Fibroblast of skin of left quadriceps (primary cell): ENCODE measurements at places on chromosomes 5 and 9.

- no peak for DNase-seq
These were observed 48.7 kb upstream of the PSD2 start for GRCh38 chr5:139746691-139747582.

GRCh38 chr5:149060325-149060724 lies 2.5 kb downstream of the SH3TC2 start:
- no peak for DNase-seq

DNA sequence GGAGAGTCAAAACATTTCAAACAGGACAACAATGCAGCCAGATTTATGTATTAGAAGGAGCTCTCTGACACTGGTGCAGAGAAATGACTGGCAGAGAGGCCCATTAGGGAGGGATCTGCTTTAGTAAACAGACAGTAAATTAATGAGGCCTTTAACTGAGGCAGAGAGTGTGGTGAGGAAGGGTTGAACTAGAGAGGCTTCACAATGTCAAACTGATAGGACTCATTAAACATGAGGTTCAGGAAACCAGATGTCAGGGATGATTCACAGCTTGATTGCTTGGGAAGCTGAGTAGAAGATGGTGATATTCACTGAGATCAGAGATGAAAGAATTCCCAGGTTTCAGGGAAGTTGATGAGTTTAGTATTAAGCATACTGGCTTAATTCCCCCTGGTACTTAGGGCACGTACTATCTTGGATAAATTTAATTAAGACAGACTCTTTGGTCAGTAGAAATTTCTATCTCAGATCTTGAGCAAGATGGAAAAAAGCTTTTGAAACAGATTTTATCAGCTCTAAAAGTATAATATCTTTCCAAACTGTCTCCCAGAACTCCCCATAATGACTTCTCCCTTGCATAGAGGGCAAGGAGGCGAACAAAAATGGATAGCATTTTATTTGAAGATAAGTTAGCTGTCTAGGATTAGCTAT lies 8.6 kb upstream of the MUSK start:
- DNase-seq, result peak; percentile 39

- peak; percentile 39 for DNase-seq
These were observed 1.7 kb upstream of the POMT1 start for GRCh38 chr9:131500939-131501541.

GRCh38 chr5:163260961-163261360 lies 176.4 kb upstream of the CCNG1 start:
- DNase-seq, result no peak

- DNase-seq, result peak; percentile 70
These were observed 21.8 kb upstream of the PPP2CA start for GRCh38 chr5:134247428-134248224.

GRCh38 chr5:126924331-126925033 lies 105.9 kb downstream of the MARCHF3 start:
- DNase-seq, result no peak

DNA sequence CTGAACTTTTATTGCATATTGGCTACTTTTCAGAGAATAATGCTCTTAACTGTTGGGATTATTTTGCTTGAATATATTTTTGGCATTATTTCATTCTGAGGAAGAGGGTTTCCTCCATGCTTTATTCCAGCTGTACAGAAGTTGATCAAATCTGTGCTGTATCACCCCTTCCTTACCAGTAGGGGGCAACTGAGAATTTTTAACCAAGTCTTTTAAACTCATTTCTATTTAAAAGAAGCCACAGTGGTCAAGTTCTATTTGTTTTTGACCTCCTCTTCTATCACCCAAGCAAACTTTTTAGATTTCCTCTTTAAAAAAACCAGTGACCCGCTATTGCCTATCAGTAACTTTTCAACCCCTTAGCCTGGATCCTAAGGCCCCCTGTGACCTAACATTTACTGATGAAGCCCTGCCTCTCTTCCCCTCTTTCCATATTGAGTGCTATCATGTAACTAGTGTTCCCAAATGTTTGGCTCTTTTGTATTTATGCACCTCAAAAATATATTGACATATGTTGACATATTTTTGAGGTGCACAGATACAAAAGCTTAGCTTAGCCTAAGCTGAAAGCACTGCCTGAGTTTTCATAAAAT lies 80.6 kb downstream of the FBXO4 start:
- peak; percentile 10 for DNase-seq

GRCh38 chr5:35230038-35230611 lies at the start of gene PRLR:
Gene PRLR, minus strand, starts transcription at chr5:35230487. Its CDS starts 140,867 bp downstream, at chr5:35089620.
- no peak for DNase-seq

GRCh38 chr9:2741441-2742158 lies 24.3 kb downstream of the KCNV2 start:
- no peak for DNase-seq

DNA sequence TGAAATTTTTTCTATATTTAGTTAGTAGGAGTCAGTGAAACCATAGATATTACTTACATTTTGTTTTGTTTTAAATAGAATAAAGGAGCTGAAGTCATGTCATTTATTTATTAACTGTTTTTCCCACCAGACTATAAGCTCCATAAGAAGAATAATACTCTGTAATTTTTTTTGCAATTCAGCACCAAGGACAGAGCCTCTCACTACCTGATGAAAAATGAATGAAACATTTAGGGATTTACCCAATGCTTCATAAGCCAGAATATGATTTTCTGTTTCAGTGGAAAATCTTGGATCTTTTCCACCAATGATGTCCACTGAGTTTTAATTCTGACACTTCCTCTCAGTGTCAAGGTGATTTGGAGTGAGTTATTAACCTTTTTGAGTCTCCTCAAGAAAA lies 624.9 kb upstream of the GRAMD2B start:
- peak; percentile 32 for DNase-seq

DNA sequence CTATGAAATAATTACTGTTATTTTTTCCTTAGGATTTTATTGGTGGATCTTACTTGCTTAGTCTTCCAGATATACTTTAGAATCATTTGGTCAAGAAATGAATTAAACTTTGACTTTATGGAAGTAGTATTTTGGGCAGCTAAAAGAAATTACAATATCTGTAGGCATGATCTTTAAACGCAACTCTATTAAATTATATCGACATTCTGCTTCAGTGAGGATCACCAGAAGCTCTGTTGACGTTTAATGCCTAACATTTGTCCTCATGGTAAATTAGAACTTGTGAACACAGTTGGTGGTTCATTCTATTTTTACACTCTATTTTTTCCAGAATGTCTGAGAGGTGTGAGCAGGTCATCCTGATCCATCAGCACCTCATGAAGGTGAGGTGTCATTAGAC lies 211.6 kb downstream of the TMEM167A start:
- no peak for DNase-seq

- DNase-seq, result peak; percentile 61
These were observed 33.5 kb upstream of the EBF1 start for GRCh38 chr5:159133041-159133741.

GRCh38 chr9:79215821-79216220 lies 355.9 kb upstream of the TLE4 start:
- no peak for DNase-seq

DNA sequence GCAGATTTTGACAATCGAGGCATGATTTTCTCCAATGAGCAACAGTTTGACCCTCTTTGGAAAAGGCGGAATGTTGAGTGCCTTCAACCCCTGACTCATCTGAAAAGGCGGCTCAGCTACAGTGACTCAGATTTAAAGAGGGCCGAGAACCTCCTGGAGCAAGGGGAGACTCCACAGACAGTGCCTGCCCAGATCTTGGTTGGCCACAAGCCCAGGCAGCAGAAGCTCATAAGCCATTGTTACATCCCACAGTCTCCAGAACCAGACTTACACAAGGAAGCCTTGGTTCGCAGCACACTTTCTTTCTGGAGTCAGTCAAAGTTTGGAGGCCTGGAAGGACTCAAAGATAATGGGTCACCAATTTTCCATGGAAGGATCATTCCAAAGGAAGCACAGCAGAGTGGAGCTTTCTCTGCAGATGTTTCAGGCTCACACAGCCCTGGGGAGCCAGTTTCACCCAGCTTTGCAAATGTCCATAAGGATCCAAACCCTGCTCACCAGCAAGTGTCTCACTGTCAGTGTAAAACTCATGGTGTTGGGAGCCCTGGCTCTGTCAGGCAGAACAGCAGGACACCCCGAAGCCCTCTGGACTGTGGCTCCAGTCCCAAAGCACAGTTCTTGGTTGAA lies 13.6 kb downstream of the PTPDC1 start:
- DNase-seq, result peak; percentile 70

- no peak for DNase-seq
These were observed 51.6 kb downstream of the ALG2 start for GRCh38 chr9:99169982-99170761.

- DNase-seq, result no peak
These were observed 13.9 kb upstream of the COL5A1 start for GRCh38 chr9:134627417-134628353.

DNA sequence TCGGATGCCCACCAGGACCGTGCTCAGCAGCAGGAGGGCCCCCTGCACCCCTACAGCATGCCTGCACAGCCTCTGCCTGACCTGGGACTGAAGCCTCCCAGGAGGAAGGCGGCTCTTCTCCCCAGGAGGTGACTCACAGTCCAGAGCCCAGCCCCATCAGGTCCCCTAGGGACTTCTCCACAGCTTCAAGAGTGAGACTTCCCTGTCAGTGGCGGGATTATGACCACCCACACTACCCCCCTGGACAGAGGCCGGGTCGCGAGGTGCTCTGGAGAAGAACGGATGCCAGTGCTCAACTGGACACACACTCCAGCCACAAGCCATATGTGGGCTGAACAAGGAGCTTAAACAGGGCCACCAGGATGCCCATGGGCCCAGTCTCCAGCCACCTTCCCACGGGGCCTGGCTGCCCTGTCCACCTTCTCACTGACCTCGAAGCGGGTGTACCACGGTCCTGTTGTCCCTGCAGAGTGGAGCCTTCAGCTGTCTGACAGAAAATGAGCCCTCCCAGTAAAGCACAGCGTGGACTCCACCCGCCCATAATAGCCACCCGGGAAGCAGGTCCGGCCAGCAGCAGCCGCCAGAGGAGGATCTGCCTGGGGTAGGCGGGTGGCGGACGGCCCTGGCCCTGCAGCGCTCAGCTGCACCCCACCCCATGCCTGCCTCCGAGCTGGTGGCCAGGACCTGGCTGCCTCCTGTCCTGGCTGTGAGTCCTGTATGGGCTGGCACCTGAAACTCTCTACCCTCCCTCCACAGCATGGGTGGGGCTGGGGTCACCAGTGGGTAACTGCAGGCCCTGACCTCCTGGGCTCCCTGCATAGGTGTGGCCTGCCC lies 54.7 kb downstream of the SEMA4D start:
- peak; percentile 23 for DNase-seq

- DNase-seq, result peak; percentile 87
These were observed 296.7 kb downstream of the HINT1 start for GRCh38 chr5:130868186-130868840.

DNA sequence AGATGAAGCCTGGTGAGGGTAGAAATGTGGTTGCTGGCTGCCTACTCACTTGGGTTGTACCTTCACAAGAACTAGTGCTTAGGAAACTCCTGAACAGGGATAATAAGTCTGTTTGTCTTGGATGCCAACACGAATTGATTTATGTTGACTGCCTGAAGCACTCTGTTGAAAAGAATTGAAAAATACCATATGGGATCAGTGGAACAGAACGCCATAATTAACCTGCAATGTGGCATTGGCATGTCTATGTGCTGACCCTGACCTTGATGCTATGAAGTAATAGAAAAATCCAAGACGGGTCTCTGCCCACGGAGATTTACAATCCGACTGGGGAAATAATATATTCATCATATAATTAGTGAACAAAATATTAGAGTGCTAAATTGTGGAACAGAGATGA lies 10.5 kb downstream of the LIX1 start:
- DNase-seq, result no peak

DNA sequence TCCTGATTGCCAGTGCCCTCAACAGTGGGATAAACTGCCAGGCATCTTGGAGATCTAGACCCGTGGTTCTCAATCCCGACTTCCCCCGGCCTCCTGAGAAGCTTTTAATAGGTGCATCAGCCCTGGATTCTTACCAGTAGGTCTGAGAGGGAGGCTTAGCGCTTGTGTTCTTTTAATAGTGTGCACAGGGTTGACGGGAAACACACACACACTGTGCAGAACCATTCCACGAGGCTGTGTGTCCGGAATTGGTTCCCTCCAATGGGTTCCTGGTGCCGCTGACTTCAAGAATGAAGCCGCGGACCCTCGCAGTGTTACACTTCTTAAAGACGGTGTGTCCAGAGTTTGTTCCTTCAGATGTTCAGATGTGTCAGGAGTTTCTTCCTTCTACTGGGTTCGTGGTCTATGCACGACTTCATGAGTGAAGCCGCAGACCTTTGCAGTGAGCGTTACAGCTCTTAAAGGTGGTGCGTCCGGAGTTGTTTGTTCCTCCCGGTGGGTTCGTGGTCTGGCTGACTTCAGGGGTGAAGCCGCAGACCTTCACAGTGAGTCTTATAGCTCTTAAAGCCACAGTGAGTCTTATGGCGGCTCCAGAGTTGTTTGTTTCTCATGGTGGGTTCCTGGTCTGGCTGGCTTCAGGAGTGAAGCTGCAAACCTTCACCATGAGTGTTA lies 46.6 kb upstream of the PRSS3 start:
- DNase-seq, result no peak

DNA sequence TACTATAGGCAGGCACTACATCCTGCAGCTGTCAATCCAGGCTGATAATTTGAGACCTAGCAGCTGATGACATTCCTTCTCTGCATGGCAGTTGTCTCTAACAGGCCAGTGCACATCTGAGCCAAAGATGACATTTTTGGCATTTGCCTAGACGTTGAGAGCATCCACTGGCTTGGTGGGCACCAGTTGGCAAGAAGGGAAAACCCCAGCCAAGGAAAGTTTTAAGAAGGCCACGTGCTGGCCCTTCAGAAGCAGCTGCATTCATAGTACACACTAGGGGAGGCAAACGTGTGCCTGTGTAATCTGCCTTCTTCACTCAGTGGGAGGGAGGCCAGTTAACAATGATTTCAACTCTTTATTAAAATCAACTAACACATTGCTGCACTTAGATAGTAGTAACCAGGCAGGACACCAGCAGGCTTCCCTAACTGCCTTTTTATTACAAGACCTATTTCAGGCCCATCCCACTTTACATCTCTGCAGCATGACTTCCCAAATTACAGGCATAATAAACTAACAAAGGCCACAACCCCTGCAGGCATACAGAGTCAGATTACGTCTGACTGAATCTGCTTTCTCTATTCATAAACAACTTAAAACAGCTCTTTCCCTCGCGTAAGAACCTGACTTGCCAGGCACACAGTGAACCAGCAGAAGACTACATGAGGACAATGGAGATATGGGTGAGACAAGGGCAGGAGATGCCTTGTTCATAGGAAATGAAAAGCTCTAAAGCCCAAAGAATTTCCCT lies 576.3 kb downstream of the PDE4D start:
- no peak for DNase-seq

DNA sequence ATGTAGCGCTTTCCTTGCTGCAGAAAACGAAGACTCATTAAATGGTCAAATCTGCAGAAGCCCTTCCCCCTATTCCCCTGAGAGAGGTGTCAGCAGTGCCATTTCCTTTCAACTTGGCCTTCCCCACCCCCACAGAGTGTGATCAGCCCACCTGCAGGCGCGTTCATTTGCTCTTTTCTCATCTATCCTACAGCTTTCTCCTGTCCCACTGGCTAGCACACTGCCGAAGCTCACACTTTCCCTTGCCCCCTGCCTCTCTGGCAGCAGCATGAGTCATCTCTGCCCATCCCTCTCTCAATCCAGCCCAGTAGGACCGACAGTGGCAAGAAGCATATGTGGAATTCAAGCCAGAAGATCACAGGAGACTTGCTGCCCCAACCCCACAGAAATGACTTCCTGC lies 213.8 kb downstream of the FAM114A2 start:
- no peak for DNase-seq
